ENCODE measurements at places on chromosomes 5 and 9.
A peak's percentile ranks its signal among the peaks of the same experiment; 100 is the strongest.

- no peak for DNase-seq
Observed at GRCh38 chr5:60688980-60689379, 11.0 kb downstream of the DEPDC1B start.

GRCh38 chr5:59810041-59810440 lies 83.5 kb downstream of the PDE4D start:
- DNase-seq = peak; percentile 36

DNA sequence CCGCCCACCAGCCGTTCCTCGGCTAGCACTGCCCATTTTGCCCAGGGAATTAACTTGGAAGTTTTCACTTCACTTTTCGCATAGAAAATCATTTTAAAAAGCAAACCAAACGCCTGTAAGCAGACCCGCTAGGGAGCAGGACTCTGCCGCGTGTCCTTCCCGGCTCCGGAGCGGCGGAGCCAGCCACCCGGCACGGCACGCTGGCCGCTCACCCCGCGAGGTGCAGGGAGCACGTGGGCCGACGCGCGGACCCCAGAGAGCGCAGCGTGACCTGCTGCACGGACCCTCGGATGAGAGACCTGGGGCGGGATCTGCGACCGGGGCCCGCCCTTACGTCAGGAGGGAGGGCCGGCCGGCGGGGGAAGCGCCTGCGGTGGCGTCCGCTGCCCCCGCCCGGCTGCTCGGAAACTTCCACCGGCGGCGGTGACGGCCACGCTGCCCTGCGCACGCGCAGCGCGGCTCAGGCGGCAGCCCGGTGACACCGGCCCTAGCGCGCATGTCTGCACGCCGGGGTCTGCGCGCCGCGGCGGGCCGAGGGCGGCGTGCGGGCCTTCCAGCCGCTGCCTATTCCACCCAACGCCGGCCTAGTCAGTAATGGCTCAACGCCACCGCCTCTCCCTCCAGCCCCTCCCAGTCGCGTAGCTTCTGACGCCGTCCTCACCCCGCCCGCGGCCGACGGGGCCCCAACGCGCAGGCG lies 507 bp upstream of the TENT4A start:
- DNase-seq = peak; percentile 97

GRCh38 chr5:109196087-109196822 lies 213.5 kb downstream of the PJA2 start:
- no peak for DNase-seq

GRCh38 chr5:40484495-40484894 lies 195.2 kb upstream of the PTGER4 start:
- no peak for DNase-seq

DNA sequence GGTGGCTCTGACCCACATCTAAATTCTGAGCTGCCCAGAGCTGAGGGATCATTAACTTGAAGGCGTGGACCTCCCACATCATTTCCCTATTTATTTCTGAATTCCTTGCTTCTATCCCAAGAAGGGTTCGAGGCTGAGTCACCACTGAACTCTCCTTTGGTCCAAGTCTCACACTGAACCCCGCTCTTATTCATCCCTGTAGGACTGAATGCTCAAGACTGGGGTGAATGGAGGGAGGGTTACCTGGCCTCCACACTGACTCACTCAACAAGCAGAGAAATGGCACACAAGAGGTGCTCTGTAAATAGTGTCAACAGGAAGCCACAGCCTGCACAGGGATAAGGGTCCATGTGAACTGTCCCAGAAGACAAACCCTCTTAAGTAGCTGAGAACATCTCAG lies 79.1 kb upstream of the FSTL4 start:
- no peak for DNase-seq

- DNase-seq = no peak
Observed at GRCh38 chr5:39906146-39906545, 481.4 kb upstream of the DAB2 start.

GRCh38 chr9:17063535-17064135 lies 71.2 kb upstream of the CNTLN start:
- DNase-seq = no peak

DNA sequence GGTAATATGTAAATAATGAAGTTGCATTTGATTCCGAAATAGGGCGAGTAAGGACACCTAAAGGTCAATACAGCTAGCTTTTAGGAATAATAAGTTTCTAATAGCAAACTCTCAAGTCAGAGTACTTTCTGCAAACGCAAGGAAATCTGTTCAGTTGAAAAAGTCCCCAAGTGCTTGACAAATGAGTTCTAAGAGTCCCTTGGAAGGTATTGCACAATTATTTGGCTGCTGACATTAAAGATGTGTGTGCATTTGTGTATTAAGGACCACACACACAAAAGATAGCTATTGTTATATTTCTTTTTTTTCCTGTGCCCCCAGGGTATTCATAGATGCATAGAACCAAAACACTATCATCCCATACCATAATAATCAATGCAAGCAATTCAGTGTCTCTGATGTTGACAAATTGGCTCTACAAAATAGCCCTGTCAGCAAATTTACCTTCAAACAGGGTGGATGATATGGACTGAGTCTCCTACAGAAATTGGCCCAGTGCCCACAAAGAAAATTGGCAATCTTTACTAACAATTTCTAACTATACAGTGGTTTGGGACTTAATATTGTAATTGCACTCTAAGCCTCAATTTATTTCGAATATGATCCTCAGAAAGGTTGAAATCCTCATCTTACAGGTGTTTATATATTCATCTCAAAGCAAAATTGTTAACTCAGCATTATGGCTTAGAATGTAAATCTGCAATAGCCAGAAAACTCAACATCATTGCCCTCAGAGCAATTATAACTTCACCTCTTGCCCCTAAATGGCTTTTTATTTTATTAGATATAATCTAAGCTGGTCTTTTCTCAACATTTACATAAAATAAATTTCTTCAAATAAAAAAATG lies 827.2 kb downstream of the MAT2B start:
- no peak for DNase-seq

DNA sequence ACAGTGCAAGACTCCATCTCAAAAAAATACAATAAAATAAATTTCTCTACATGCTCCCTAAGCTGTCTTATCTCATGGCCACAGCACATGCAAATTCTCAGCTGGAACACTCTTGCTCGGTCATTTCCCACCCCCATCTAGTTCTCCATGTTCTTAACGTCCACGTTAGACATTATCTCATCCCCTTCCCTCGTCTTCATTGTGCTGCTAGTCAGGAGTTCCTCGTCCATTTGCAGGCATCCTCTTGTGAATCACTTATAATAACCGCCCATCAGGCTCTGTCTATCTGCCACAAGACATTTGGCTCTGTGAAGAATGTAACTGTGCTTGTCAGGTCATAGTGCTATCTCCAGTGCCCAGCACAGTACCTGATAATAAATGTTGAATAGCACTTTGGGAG lies 32.9 kb upstream of the GOLGA1 start:
- no peak for DNase-seq

DNA sequence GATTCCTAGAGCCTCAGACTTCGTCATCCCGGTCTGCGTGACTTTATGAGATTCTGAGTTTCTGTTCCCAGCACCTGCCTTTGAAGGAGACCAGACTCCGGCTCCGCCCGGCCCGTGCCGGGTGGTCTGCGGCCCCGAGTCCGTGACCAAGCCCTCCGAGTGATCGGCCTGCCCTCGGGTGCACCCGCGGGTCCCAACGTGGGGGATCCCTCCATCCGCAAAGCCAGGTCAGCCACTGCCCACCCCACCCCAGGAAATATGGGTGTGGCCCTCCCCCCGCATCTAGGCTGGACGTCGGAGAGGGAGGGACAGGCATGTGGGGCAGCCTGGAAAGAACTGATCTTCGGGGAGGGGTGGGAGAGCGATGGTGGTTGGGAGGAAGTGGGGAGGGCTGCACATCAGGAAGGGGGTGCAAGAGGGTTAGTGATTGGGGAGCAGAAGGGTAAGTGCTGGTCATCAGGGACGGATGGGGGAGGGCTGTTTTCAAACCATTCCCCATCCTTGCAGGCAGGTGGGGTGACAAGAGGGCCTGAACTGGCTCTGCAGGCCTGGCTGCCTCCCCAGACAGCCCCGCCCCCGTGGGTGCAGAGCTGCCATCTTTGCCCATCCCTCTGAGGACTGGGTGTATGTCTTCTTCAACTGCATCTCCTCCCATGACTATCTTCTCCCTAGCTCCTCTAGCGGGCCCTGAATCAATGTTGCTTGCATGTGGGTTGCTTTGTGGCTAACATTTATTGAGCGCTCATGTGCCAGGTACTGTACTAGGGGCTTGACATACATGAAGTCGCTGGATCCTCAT lies 747 bp downstream of the LRSAM1 start:
- peak; percentile 35 for DNase-seq

GRCh38 chr9:36551910-36552309 lies 20.8 kb upstream of the MELK start:
- DNase-seq = no peak

DNA sequence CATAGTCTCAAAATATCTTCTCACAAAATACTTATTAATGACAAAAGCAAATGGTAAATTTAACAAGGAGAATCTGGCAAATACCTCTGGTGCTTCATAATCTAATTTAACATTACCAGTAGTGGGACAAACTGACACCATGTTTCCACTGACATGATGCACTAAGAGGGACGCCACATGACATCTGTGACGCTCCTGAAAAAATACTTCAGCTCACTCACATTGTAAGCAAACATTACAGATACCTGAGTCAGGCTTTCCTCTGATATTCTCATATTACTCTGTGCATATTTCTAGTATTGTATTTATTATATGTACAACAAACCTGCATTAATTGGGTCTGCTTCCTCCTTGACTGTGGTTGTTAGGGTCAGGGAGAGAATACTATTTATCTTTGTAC lies 56.7 kb upstream of the OSMR start:
- no peak for DNase-seq

DNA sequence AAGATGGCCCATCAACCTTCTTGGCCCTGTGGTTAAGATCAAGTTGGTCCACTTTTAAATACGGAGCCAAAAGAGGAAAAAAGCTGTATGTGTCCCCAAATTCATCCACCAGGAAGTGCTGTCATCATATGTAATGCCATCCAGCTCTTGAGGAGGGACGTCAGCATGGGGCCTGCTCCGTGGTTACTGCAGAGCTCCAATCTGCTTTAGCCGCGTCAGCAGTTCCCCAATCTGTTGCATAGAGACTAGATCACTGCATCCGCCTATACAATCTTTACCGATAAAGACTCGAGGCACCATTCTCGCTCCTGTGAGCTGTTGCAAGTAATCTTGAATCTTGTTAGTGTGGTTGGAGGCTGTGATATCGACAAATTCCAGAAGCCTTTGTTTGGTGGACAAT lies 65.7 kb downstream of the GABRA6 start:
- no peak for DNase-seq

- DNase-seq = no peak
Observed at GRCh38 chr9:110777196-110777875, 108.7 kb downstream of the MUSK start.

- no peak for DNase-seq
Observed at GRCh38 chr5:8683496-8683895, 814.5 kb downstream of the MTRR start.

DNA sequence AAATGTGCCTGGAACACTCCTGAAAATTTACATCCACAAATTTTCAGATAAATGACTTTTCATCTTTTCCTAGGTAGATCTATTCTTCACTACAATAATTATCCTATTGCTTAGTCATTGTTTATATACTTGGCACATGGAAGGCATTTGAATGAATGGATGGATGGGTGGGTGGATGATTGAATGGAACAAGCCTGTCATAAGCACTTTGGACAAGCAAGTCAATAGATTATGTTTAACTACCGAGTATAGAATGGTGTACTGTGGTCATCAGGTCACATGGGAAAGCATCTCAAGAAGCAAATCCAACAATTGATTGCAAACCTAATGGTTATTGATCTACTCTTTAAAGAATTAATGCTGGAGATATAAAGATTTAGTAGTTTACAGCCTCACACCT lies 114.4 kb upstream of the DMRTA1 start:
- no peak for DNase-seq

GRCh38 chr5:57219386-57219785 lies 45.5 kb downstream of the GPBP1 start:
- DNase-seq = no peak

- no peak for DNase-seq
Observed at GRCh38 chr9:136060671-136061371, 34.3 kb downstream of the NACC2 start.

DNA sequence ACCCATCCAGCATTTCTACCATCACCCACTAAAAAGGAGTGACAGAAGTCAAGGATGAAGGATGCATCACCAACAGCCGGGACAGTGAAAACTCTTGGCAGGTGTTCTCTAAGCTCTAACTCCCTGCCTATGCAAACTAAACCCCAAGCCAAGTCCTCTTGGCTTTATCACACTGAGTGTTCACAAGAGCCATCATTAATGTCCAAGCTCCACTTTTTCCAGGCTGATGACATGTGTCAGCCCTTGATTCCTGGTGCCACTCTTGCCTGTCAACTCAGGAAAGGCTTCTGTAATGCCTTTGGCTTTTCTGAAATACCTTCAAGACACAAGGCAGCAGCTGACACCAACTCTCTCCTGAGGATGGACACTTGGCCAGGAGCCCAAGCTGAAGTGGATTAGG lies 86.9 kb downstream of the NR6A1 start:
- DNase-seq = no peak
